ENCODE measurements at places on chromosomes 6 and 20.

DNA sequence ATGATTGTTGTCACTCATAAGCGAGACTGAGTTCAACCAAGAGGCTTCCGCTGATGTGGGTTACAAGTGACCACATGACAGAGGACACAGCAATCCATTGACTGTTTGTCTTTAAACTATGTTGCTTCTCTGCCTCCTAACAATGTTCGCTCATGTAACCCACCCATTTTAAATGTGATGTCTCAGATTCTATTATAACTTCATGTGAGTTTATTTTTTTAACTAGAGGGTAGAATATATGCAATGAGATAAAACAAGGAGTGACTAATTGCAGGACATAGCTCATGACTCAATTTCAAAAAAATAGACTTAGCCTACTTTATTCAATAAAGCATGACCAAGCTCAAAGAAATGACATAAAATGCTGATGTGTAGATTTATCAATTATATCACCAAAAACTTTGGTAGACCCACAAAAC is 119.2 kb upstream of the SASH1 start:
- DNase-seq: no peak

DNA sequence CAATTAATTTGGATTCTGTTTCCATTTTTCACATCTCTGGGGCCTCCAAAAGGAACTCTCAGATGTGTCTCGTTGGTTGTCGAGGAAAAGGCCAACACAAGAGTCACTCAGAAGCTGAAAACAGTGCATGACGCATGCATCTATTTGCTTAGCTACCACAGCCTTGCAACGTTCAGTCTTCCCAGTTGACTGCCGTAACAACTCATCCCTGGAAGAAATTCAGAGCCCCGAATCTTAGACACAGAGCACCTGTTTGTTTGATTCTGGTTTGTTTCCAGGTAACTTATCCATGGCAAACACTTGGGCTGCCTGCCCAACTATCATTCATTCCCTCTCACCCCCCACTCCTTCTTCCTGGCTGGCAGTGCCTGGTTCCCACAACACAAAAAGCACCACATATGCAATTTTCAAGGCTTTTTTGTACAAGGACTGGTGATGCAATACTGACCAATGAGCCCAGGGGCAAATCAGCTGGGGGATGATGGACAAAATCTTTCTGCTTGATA is 60.5 kb downstream of the ZMYND8 start:
- DNase-seq: no peak

- no peak for DNase-seq
Measured at GRCh38 chr6:159898519-159898918, 7.7 kb downstream of the MAS1 start.

DNA sequence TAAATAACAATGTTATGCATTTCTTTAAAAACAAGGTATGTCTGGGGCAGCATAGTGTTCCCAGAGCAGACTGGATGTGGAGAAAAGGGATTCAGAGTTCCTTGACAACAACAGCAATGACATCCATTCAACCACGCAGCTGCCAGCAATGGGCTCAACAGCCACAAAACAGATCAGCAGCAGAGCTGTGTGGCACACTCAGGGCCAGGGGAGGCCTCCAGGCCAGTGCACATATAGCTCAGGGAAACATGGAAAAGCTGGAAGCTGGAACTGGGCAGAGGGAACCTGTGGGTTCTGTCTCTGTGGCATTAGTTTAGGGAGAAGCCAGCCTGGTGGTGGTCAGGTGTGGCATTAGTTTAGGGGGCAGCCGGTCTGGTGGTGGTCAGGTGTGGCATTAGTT is 148.3 kb downstream of the SMOC2 start:
- DNase-seq: no peak

DNA sequence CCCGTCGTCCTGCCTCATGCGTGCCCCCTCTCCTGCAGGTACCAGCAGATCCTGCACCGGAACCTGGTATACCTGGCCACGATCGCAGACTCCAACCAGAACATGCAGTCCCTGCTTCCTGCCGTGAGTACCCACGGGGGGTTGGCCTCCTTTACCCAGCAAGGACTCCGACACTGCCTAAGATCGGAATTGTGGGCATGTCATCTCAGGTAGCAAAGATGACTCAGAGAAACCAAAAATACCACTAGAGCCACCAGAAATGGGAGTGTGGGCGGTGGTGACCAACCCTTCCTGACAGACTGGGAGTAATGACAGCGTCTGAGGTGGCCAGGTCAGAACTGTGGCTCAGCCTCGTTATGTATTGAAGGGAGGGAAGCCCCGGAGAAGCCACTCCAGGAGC is 16.3 kb downstream of the SS18L1 start:
- DNase-seq: no peak

DNA sequence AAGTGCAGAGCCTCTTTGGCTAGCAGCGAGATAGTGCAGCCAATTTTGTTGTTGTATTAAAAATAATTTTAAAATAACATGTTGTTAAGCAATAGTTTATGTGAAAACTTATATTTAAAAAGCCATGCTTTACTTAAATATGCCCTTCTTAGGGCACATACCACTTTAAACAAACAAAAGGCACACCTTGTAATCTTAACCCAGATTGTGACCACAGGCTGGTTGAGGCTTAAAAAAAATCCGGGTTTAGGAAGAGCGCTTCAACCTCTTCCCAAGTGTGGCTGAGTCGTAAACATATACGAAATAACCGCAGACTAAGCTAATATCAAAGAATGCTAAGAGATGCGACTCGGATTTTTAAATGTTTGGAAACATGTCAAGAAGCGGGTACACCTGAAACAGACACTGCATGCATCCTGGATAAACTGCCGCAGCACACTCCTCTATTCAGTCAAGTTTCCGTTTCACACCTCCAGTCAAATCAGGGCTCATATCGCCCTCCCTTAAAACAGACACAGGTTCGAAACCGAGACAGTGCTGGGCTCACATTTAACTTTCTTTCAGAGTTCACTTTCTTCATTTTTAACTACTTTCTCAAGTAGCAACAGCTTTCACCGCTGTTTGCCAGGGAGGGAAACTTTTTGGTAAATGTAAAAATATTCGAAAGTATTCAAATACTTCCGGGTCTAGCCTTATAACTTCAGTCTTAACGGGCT is 1.5 kb downstream of the DEK start:
- no peak for DNase-seq

DNA sequence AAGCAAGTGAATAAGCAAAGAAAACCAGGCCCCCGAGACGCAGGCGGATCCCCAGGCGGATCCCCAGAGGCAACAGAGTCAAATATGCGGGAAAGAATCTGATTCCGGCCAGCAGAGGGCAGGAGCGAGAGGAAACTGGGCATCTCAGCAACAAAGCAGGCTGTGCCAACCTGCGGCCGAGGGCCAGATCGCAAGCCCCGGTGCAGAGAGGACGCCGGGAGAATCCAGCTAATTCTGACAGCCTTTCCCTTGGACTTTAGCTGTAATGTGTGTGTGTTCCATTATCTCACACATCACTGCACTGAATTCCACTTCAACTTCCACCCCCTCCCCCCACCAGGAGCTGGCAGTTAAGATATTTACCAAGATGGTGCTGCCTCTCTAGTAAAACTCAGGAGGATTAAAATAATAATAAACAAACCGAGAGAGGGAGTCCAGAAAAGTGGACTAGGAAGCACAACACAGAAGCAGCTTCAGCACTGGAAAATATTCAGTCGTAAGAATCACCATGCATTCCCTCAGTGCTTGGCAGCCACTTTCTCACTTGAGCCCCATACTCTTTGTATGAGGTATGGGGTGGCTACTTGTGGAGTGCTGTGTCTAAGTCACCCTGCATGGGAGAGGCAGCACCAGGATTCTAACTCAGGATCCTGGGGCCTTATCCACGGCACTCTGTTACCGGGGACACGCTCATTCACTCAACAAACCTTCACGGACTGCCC is 66.2 kb upstream of the SNX9 start:
- DNase-seq: peak; percentile 80

- DNase-seq: no peak
Measured at GRCh38 chr6:170004585-170005210, 253.3 kb downstream of the ERMARD start.

- no peak for DNase-seq
Measured at GRCh38 chr20:61886721-61887595, 178.7 kb downstream of the TAF4 start.

Data from NCI-H2171 (cell line).